ENCODE measurements at places on chromosomes 5 and 9.

GRCh38 chr5:102850503-102850902 is 95.4 kb downstream of the PAM start:
- DNase-seq: no peak

- no peak for DNase-seq
Observed at GRCh38 chr5:85441156-85441555, 1056.5 kb upstream of the EDIL3 start.

DNA sequence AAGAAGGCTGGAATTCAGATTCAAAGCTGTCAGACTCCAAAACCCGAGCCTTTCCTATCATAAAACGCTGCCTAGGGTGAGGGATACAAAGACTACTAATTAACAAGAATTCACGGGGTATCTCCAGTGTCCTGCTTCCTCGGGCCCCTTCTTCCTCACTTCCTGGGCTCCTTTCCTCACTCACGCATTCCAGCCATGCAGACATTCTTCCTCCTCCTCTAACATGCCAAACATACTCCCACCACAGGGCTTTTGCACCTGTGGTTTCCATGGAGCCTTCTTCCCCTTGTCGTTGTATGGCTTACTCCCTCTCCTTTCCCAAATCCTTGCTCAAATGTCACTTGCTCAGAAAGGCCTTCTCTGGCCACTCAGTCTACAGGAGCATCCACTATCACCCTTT is 191.4 kb upstream of the TRIM32 start:
- no peak for DNase-seq

DNA sequence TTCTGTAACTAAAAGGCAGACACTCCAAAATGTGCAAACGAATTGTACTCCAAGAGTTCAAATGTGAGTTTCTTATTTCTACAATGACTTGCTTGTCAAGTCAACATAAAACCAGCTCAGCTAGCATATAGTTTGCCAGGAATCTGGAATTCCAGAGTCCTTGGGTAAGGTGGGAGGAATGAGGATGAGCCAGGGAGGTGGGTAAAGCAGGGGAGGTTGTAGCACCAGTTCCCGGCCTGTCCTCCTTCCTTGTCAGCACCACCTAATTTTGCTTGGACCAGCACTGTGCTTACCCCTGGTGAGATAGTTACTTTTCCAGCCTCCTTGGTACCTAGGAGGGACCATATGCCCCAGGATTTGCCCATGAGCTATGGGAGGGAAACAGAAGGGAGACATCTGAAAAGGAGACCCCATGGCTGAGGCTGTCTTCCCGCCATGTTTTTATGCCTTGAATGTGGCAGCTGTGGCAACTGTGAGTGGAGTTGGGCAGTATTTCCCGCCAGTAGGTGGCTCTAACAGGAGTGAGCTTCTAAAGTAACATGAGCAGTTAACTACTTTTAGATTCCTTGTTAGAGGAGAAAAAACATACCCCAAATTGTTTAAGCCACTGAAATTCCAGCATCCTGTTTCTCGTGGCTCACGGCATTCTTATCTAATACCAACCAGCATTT is 302.5 kb downstream of the TENT4A start:
- no peak for DNase-seq

GRCh38 chr9:122718038-122718437 is 5.8 kb upstream of the OR1L4 start:
- no peak for DNase-seq

DNA sequence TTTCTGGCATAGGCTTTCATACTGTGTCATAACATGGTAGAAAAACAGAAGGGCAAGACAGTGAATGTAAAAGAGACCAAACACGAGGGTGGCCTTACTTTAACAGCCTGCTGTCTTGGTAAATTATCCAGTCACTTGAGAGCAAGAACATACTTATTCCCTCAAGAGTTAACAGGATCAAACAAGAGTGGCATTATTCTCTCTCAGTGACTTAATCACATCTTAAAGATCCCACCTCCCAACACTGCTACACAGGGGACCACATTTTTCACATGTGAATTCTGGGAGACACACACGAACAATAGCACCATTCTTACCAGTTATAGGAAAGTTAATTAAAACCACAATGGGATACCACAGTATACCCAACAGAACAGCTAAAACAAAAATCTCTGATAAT is 898.0 kb upstream of the C9orf72 start:
- DNase-seq: no peak

GRCh38 chr9:34459941-34460340 is 1.3 kb downstream of the DNAI1 start:
- no peak for DNase-seq

- DNase-seq: no peak
Observed at GRCh38 chr9:82299870-82300269, 311.3 kb downstream of the SPATA31D1 start.

- no peak for DNase-seq
Observed at GRCh38 chr9:132135456-132135855, 26.4 kb upstream of the NTNG2 start.

- DNase-seq: no peak
Observed at GRCh38 chr9:108108280-108108851, 618.8 kb upstream of the KLF4 start.

GRCh38 chr5:137024044-137024443 is 475.1 kb downstream of the SPOCK1 start:
- DNase-seq: no peak

DNA sequence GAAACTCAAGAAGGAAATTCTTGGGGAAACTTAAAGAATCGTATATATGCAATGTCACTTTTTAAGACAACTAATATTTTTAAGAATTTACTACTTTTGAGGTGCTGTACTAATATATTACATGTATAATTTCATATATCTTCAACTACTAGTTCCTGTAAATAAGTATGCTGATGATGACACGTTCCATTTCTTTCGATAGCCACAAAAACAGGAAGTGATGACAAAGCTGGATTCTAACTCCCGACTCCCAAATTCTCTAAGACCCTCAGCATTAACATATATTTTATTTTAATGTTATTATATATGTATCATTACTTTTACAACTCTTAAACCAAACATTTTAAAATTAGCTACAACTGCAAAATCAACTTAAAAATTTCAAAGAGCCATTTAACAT is 74.8 kb downstream of the STK32A start:
- no peak for DNase-seq

Data from stimulated activated CD4-positive, alpha-beta T cell treated with anti-CD3 and anti-CD28 coated beads, Interleukin-2, amount 100 ng/mL, for 24 hours (primary cell).